AG10803 (cell line): ENCODE measurements at places on chromosomes 7 and 10.

- no peak for DNase-seq
Observed at GRCh38 chr7:4086723-4087122, 595.4 kb upstream of the FOXK1 start.

- DNase-seq, result no peak
Observed at GRCh38 chr10:122875843-122876466, 3.4 kb downstream of the FAM24B start.

GRCh38 chr7:50757703-50758390 lies 24.8 kb downstream of the GRB10 start:
- no peak for DNase-seq

GRCh38 chr10:69721690-69722310 lies 79.9 kb upstream of the COL13A1 start:
- DNase-seq, result peak; percentile 74

DNA sequence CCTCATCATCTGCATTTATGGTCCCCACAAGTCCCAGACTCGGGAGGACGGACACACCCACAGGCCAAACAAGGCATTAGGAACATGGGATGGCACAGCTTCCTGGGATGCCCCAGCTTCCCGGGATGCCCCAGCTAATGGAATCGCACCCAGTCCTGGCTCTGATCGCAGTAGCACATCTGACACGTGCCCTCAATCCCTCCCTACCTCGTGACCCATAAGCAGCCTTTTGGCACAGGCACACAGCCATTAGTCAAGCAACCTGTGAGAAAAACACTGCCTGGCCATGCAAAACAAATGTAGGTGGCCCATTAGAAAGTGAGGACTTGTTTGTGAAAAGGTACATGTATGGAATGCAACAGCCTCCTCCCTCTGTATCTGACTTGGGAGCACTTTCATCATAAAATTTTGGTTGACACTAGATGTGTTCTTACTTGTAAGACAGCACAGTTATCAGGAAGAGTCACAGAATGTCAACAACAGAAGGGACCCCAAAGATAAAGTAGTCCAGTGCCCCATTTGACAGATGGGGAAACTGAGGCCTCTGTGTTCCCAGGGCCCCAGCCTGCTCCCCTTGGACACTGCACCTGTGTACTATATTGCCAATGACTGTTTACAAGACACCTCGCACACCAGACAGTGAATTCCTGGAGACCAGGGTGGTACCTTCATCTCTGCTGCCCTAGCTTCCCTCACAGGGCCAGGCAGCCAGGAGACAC lies 34.4 kb downstream of the DLG5 start:
- DNase-seq, result no peak

DNA sequence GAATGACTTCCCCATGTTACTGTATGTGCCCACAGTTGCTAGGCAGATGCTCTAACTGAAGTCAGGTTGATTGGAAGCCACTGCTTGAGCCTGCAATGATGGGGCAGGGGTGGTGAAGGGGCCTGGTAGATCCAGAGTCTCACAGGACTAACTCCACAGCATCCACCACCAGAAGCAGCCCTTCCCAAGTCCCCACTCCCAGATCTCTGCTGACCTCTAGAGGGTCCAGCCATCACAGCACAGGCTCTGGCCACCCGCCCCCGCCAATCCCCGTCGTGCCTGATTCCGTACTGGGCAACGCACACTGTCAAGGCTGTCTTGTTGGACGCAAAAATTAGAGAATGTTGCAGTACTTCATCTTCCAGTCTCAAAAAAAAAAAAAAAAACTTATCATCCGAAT lies 136.8 kb upstream of the PDE1C start:
- DNase-seq, result peak; percentile 3

- DNase-seq, result no peak
Observed at GRCh38 chr7:70312336-70312735, 714.1 kb downstream of the AUTS2 start.

DNA sequence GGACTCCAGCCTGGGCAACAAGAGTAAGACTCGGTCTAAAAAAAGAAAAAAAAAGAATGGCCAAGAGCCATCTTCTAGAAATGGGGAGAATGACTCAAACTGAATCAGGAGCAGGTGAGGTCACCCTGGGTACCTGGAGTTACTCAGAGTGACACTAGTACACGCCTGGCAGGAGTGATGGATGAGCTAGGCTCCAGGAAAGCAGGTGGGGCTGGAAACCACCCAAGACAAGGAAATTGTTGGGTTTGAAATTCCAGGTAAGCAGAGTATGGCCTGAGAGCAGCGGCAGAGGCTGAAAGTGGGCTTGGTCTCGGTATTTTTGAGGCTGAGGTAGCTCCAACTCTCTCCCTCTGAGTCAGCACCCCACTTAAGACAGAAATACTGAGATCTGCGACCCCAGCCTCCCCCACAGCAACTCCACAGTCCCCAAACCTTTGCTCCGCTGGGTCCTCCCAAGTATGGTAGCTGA lies 18.5 kb downstream of the DDIT4 start:
- DNase-seq, result no peak

GRCh38 chr7:123881300-123881699 lies 36.3 kb downstream of the HYAL4 start:
- DNase-seq, result no peak

DNA sequence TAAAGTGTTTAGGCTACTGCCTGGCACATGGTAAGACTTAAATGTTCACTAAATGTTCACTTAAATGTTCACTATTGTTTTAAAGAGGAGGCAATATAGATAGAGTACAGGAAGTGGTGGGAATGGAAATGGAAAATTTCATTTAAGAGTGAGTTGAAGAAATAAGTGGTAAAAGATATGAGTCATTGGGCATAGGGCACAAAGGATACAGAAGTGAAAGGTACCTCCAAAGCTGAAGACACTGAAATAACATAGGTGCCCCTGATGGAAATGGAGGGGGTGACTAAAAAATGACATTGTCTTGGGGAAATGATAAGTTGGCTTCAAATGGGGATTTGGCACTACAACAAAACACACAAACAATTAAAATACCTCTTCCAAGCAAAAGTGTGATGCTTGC lies 5.2 kb upstream of the FRA10AC1 start:
- no peak for DNase-seq

GRCh38 chr7:149463500-149464161 lies 2.8 kb upstream of the ZNF777 start:
- DNase-seq, result no peak

GRCh38 chr10:52621635-52622079 lies 150.9 kb downstream of the MBL2 start:
- DNase-seq, result peak; percentile 82
